ENCODE measurements at places on chromosomes 6 and 20. TPM values are rescaled to one million over a fixed set of nuclear protein-coding genes. Genes with fewer than 3 reads are reported as not detected.

GRCh38 chr6:4316867-4317400, 181.6 kb upstream of the ECI2 start:
- DNase-seq, result no peak

GRCh38 chr6:34378470-34378869, 14.0 kb downstream of the NUDT3 start:
- no peak for DNase-seq

DNA sequence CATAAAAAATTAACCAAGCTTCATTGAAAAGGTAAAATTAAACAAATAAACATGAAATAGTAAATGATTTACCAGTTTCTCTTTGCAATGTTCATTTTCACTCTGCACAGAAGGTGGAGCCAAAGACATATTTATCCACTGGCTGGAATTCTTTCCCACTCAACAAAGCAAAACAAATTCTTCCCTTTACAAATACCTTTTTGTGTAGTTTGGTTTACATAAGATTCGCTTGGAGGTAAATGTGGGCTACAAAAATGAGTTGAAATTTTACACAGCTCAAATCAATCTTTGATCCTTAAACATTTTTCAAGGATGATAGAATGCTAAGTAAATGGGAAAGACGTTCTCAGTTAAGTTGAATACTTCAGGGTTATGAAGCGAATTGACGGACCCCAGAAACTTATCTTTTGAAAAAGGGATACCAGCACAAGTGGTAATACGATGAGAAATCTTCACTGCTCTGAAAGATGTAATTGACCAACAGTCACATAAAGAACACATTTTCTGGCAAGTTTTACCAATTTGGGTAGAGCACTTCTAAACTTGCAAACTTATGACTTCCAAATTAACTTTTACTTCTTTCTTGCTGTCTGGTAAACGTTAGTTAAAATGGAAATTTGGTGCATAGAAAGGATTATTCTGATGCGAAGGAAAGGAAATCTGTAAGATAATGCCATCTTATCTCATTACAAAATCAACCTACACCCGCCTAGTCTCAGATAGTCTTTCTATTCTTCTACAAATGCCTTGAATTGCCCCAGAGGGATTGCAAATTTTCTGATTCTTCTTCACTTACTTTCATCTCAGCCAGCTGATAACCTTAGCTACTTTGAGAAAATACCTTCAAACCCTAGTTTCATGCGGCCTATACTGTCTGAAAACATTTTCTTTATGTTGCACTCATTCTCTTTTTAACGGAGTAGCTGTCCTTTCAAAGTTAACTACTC, 4.7 kb upstream of the GJA1 start:
- no peak for DNase-seq

DNA sequence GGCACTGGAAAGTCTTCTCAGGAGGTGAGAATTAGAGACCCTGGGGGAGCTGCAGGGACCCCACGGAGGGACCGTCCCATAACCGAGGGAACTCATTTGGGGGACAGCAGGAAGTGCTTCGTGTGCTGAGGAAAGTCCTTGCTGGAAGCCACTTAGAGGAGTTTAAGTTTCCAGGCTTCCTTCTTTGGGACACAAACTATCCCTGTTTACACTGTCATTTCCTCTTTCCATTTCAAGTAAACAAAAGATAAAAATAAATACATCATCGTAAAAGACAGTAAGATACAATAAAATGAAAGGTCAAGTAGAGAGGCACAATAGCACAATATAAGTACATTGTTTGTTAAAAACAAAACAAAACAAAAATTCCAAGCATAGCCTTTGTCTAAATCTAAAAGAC, 101.2 kb downstream of the TTLL2 start:
- DNase-seq, result no peak

GRCh38 chr6:137188855-137189254, 15.4 kb upstream of the IL22RA2 start:
- DNase-seq, result no peak

GRCh38 chr6:144809120-144809519, 524.0 kb downstream of the UTRN start:
- DNase-seq, result no peak

DNA sequence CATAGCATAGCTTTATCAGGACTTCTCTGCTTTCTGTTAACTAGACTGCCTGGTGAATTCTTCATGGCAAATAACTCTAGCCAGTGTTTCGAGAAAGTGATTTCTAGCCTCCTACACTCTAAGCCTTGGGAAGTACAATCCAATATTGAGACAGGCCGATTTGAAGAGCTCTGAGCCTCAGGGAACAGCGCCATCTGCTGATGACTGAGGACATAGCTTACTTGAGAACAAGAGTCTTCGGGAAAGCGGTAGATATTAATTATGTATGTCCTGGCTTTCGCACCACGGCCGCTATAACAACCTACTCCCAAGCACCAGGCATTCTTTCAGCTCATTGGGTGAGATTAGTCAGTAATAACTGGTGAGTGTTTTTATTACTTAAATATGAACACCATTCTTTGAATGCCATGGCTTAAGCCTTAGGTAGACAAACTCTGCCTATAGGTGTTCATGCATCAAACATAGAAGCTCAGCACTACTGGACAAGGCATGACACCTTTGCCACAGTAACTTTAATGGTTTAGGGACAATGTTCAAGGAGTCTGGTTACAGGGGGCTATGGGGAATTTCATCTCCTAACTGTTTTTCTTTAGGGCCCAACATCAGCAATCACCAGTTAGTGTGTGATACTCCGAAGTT, 518.6 kb downstream of the BMP2 start:
- peak; percentile 29 for DNase-seq

DNA sequence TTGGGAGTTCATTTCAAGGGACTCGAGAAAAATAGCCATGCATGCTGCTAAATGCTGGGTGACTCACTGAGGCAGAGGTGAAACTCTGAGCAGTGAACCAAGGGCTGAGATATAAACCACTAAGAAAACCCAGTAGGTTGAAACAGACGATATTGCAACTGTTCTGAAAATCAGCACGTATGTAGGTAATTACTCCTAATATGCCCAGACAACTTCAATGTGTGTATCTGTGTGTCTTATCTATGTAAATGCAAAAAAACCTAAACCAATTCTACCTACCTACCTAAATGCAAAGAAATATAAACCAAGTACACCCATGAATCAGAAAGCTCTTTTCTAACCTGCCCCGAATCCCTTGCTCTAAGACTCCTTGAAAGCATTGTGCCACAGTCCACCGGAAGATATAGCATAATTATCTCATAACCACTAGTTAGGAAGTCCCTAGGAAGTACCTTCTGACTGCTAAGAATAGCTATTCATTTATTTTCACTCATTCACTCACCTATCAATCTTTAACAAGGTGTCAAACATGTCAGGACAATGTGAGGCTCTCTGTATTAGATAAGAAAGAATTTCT, 458.7 kb upstream of the RUNX2 start:
- DNase-seq, result peak; percentile 63

DNA sequence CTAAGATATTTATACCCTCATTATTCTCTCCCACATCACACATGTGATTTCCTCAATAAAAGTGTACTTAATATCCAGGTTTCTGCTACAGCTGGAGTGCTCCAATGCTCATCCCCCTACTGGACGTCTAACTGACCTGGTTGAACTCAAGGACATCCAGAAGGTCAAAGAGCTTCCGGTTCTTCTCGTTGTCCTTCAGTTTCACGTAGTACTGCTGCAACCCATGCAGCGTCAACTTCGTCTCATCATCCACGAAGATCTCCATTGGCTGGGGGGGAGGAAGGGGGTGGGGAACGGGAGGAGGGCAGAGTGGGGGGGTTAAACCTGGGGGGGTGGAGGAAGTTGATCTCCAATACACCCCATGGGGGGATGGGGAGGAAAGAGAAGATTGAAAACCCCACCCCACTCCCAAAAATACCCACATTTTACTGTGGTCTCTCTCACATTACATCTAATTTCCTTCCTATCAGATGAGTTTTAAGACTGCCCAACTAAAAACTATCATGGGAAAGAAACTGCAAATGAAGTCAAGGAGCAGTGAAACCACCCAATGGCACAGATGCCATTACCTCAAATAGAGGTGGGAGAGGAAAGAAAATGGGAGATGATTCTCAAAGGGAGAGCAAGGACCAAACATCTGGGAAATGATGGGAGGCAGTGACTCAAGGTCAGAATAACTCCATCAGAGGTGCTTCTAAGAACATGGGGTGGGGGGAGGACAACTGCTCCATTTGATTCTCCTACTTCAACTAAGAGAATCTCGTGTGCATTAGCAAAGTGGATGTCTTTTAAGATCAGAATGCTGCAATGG, 4.1 kb downstream of the MCCD1 start:
- DNase-seq, result no peak

- no peak for DNase-seq
These were observed 94.4 kb downstream of the CD83 start for GRCh38 chr6:14212020-14212419.

GRCh38 chr20:35146299-35146919, 727 bp downstream of the EDEM2 start:
- DNase-seq, result no peak

DNA sequence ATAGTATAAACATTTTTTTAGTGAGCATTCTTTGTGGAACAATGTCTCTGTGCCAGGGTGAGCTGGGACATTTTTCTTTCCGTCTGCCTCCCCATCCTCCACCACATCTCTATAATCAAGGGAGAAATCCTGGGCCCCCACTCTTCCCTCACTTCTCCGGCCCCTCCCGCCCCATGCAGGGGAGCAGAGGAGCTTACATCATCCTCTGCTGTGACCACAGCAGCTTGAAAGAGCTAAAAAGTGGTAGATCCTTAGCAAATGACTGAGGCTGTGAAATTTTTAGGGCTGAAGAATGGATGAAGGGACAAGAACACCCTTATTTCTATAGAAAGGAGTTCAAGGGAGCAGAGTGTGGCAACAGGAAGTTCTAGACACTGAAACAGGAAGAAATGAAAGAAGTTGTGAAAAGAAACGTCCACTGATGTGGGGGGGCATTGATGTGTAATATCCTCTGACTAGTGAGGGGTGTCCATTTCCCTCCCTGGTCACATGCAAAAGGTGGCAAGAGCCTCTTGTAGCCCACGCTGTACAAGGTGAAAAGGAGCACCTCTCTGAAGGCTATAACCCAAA, 380.3 kb upstream of the JARID2 start:
- no peak for DNase-seq

- DNase-seq, result no peak
These were observed 129.0 kb downstream of the SULF2 start for GRCh38 chr20:47656318-47656717.

PSORS1C2 gene
- not detected for total RNA-seq

HLA-DQB1 gene
- 0.51 TPM for total RNA-seq

COX4I2 gene
- total RNA-seq, result not detected

ARMH2 gene
- not detected for total RNA-seq

IER3 gene
- total RNA-seq, result 354 TPM

SPEF1 gene
- 0.92 TPM for total RNA-seq

EBF4 gene
- total RNA-seq, result 2.5 TPM

VSTM2L gene
- 4.5 TPM for total RNA-seq

ENPP3 gene
- 0.17 TPM for total RNA-seq
